ENCODE measurements at places on chromosomes 12 and 14.

GRCh38 chr12:77943466-77943865 lies 112.8 kb downstream of the NAV3 start:
- DNase-seq = no peak

- no peak for DNase-seq
Observed at GRCh38 chr14:99545586-99545985, 58.4 kb downstream of the CCDC85C start.

- DNase-seq = peak; percentile 20
Observed at GRCh38 chr12:93098077-93098476, 169.0 kb upstream of the EEA1 start.

GRCh38 chr12:100992194-100992593 lies 197.6 kb downstream of the ANO4 start:
- no peak for DNase-seq

- peak; percentile 43 for DNase-seq
Observed at GRCh38 chr12:5022465-5023061, 21.1 kb upstream of the KCNA5 start.

- no peak for DNase-seq
Observed at GRCh38 chr14:34835312-34835711, 39.8 kb downstream of the BAZ1A start.

GRCh38 chr12:85076688-85077430 lies 40.7 kb downstream of the LRRIQ1 start:
- peak; percentile 13 for DNase-seq

DNA sequence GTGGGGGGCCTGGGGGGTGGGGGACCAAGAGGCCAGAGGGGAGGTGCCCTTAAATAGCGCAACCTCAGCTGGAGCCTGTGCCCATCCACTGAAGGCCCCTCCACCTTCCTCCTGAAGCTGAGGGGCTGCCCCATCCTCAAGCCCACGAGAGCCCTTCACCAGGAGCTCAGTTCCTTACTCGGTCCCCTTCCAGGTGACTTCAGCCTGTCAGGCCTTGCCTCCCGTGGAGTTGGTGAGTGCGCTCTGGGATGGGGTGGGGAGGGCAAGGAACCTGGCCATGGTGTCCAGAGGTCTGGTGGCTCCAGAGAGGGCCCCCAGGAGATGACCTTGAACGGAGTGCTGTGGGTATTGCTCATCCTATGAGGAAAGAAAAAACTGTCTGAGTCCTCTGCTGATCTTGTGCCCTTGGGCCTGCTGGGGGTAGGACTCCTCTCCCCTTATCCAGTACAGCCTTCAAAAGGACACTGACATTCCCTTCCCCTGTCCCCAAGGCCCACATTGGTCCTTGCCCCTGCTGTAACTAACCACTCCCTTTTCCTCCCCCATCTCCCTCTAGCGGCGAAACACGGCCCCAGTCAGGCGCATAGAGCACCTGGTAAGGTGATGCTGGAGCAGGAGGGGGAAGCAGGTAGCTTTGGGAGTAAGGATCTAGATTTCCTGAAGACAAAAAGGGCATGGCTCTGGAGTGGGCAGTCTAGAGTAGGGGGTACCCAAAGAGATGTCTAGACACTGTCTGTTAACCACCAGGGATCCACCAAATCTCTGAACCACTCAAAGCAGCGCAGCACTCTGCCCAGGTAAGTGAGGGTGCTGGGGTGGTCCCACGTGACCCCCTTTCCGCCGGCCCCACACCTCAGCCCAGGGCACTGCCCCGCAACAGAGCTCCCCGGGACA lies 3.6 kb downstream of the TNS2 start:
- no peak for DNase-seq

DNA sequence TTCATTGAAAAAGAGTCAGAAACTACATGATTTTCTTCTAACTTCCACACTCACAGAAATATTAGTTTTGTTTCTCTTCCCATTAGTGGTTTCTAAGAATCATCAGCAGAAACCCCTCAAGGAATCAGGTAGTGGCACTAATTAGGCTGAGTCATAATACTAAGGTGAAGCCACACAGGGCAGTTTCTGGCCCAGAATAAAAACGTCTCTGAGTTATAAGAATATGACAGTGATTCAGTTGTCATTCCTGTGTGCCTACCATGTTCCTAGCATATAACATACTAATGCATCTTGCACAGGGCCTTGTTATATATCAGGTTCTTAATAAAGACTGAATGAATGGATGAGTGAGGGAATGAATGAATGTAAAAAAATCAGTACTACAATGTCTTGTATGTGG lies 206.0 kb upstream of the PLEKHG7 start:
- DNase-seq = no peak

DNA sequence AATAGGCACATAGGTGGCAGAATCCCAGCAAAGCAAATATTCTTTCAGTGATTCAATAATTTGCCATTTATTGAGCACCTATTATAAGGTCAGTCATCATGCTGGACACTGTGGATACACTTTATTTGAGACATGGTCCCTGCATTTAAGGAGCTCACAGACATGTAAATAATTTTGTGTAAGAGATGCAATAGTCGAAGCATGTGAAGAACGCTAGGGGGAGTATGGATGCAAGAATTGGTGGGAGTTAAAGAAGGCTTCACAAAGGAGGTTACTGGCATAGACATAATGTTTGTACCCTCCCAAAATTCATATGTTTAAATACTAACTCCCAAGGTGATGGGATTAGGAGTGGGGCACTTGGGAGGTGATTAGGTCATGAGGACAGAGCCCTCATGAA lies 260.6 kb upstream of the GARIN6 start:
- no peak for DNase-seq

DNA sequence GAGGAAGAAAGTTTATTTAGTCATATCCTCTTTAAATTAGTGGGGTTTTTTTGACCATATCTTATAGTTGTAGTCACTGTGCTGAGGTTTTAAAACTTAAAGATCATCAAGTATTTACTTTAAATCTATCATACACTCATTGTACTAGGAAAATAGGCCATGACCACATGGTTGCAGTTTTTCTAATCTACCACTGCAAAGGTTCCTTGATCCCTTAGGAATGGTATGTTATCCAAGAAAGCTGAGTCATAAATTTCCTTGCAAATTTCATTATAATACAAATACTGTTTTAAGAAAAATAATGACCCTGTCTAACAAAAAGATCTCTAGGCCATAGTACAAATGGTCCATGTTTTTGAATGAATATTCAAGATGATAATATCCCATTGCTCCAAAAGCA lies 74.7 kb downstream of the DBX2 start:
- DNase-seq = no peak

DNA sequence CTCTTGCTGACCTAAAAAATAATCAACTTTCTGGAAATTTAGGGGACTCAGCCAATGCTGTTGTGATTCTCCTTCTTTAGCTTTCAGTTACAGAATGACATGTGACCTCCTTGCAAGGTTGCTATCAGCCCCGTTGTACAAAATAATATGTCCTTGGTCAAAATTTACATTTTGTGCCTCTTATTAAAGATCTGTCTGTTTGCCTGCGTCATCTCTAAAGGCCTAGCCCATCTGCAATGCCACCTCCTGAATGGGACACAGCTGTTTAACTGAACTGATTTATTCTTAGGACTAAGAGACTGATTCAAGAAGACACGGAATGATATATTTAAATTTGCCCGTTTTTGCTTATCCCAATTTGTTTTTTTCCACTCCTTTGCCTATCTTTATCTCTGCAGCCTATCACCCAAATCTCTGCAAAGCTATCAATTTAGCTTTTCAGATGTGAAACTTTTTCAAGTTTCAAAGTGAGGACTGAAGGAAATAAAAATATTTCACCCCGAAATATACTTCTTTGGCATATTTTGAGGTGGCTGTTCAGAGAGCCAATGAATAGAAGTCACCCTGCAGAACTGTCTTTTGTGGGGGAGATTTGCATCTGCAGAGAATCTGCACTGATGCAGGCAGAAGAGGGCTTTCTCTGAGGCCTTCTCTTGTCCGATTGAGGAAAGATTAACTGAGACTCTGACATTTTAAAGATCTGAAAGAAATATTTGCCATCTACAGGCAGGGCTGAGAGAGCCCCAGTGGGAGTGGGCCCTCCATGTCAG lies 126.0 kb downstream of the VEZT start:
- no peak for DNase-seq

- DNase-seq = no peak
Observed at GRCh38 chr12:34046570-34046969, 24.3 kb downstream of the ALG10 start.

DNA sequence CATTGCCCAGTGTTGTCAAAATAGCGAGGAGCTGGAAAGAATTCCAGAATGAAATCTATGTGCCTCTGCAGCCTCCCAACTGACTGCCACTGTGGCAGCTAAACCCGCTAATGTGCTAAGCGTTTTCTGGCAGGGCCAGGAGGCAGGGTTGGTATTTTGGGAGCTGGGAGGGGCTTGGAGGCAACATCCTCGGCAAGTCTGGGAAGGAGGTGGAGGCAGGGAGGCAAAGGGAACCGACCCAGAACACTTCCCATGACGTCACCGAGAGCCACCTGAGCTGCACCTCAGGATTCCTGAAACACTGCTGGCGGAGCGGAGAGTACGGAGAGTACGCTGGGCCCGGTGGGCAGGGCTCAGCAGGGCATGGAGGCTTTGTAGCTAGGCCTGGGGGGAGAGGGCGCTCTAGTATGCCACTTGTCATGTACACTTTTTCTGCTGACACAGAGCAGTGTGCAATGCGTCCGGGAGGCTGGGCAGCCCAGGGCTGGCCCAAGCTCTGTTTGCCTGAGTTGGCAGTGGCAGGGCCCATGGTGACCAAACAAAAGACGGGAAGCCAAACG lies 81.5 kb downstream of the DPF3 start:
- DNase-seq = no peak

GRCh38 chr12:115088995-115089841 lies 405.2 kb upstream of the TBX3 start:
- DNase-seq = no peak

DNA sequence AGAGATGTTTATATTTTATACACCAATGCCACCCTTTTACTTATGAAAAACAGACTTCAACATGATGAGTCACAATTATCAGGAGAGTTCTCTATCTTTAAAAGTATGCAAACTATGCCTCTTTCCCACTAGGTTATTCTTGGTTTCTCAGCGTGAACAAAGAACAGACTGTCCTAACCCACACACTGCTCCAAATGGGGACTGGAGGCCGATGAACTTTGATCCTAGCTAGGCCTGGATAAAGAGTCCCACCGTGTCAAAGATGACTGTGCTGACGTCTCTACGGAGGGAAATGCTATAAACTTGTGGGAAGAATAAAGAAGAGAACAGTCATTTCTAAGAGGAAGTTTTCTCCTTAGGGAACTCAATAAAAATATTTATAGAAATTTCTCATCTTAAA lies 160.1 kb downstream of the EPS8 start:
- no peak for DNase-seq

- no peak for DNase-seq
Observed at GRCh38 chr12:42021469-42021868, 123.2 kb downstream of the GXYLT1 start.

DNA sequence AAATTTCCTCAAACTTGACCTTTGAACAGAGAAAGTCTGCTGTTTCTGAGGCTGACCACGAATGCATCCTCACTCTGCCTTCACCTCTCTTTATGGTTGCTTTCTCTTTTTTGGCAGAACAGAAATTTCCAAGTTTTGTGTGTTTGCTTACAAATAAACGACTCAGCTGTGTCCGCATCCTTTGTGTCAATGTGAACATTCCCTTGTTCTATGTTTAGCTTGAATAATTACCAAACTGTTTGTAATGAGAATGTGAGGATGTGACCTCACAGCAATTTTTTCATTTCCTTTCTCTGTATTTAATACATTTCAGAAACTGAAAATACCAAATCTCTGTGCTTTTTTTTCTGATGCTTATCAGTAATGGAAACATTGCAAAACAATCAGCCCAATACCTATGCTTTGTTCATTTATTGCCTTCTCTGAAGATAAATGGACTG lies 410.9 kb downstream of the EGLN3 start:
- no peak for DNase-seq

DNA sequence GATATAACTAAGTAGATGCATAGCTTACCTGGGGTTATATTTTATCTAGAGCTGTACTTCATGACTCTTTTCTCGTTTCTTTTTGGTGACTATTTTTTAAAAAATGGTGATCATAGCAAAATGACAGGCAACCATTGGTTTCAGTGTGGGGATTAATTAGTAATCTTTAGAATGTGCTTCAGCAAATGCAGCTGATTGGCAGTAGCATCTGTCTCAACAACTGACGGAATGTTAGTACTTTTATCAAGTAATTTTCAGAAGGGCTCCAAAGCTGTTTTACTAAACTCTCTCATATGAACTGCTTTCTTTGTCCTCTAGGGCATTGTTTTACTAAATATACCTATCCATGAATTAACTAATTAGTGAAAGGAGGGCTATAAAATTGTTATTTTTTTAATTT lies 117.6 kb downstream of the TRMT5 start:
- no peak for DNase-seq

GRCh38 chr14:94054936-94055335 lies 26.1 kb downstream of the DDX24 start:
- no peak for DNase-seq

DNA sequence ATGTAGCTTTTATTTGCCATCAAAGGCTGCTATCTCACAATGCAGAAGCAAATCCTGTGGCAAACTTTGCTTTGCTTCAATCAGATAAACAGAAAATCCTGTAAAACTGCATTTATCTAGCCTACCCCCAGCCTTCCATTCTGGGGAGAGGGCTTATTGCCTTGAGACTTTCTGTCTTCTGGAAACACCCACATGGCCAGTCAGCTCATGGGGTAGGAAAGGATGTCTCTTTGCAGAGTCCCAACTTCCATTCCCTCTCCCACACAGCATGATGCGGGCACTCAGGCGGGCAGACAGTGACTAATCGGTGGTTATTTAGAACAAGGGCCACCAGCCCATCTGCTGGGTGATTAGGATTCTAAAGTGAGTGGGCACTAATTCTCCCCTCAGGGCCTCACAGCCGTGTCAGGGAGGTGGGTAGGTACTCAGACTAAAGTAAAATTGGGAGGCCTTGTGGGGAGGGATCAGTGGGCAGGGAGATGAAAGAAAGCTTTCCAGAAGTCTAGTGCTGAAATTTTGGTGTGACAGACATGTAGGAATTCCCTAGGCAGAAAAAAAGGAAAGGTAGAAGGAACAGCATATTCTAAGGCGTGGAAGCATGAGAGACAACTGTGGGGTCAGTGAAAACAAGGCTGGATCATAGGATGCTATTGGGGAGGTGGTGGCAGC lies 720.5 kb downstream of the VRK1 start:
- no peak for DNase-seq

GRCh38 chr14:80762641-80763228 lies 178.8 kb downstream of the CEP128 start:
- no peak for DNase-seq

DNA sequence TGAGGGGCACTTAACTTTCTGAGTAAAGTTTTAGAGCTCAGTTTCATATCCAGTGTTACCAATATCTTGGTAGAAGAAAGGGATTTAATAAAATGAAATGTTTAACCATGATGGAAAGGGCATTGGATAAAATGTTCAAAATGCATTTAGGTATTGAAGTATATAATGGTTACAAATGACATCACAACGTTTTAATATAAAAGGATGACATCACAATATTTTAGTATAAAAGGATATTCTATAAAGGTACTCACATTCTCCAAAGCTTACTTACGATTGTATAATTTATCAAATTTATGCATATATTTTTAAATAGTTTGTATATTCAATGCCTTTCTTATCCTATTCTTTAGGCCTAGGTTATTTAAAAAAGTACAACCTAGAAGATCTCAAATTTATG lies 226.1 kb downstream of the PPFIA2 start:
- no peak for DNase-seq

- no peak for DNase-seq
Observed at GRCh38 chr12:25052196-25052913, 103.5 kb upstream of the BCAT1 start.
